Motor neuron (in vitro differentiated cells): ENCODE measurements at places on chromosomes 12 and 14.

GRCh38 chr12:11739980-11740577, 90.6 kb downstream of the ETV6 start:
- no peak for ATAC-seq

DNA sequence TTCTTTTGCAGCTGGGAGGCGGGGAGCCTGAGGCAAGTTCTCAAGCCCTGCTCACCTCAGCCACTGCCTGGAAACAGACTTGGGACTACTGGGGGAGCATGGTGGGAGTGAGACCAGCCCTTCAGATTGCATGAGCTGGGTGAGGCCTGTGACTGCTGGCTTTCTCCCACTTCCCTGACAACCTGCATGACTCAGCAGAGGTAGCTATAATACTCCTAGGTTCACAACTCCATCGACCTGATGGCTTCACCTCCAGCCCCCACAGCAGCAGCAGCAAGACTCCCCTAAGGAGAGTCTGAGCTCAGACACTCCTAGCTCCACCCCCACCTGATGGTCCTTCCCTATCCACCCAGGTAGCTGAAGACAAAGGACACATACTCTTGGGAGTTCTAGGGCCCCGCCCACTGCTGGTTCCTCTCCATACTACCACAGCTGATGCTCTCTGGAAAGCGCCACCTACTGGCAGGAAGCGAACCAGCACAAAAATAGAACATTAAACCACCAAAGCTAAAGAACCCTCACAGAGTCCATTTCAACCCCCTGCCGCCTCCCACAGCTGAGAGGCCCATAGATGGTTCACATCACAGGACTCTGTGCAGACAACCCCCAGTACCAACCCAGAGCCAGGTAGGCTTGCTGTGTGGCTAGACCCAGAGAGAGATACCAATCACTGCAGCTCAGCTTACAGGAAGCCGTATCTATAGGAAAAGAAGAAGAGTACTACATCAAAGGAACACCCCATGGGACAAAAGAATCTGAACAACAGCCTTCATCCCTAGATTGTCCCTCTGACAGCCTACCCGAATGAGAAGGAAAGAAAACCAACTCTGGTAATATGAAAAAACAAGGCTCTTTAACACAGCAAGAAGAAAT, 68.7 kb downstream of the RPAP3 start:
- peak; percentile 49 for ATAC-seq

GRCh38 chr12:127726671-127727315, 540.2 kb upstream of the TMEM132C start:
- ATAC-seq, result peak; percentile 99

- no peak for ATAC-seq
Measured at GRCh38 chr14:99655521-99655920, 10.6 kb downstream of the HHIPL1 start.

DNA sequence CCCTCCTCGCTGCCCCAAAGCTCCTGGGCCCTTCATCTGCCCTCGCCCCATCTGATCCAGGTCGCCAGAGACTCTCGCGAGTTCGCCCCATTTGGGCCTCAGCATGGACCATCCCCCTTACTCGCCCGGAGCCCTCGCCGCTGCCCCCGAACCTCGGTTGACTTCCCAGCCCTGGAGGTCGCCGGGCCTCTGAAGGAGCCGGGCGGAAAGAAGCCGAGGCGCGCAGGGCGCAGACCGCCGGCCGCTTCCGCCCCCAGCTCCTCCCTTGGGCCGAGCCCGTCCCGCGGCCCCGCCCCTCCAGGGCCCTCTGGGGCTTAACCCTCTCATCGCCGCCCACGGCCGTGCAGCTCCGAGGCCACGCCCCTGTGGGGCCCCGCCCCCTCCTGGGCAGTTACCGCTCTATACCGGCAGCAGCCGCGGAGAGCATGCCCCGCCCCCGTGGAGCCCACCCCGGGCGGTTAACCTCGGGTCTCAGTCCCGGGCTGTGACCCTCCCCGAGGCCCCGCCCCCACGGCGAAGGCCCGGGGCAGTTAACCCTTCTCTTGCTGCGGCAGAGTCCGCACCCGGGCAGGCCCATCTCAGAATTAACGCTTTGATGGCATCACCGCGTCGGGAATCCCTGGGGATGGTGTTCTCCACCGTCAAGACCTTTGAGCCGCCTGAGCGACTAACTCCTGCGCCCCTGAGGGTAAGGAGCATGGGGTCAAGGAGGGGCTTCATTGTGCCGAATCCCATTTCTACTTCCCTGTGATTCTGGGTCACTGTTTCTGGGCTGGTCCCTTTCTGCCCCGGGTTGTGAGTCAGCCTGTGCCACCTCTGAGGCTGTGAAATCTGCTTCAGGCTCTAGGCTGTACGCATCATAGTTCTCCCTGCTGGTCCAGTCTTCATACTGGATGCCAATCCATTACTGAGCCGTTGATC, at the start of gene SPSB2:
TSS of gene SPSB2 (minus strand) at position 210 of the 921 bp plus-strand sequence. CDS start 402 bp downstream, outside the sequence.
- peak; percentile 67 for ATAC-seq

- ATAC-seq, result no peak
Measured at GRCh38 chr12:128829861-128830504, 6.2 kb upstream of the SLC15A4 start.

GRCh38 chr12:3828888-3829287, 44.3 kb downstream of the PARP11 start:
- ATAC-seq, result no peak

GRCh38 chr12:113194971-113195391, 9.5 kb downstream of the RITA1 start:
- ATAC-seq, result no peak

- no peak for ATAC-seq
Measured at GRCh38 chr12:55716582-55716957, 724 bp downstream of the BLOC1S1 start.

- no peak for ATAC-seq
Measured at GRCh38 chr14:65506801-65507200, 94.3 kb downstream of the FUT8 start.

GRCh38 chr12:85714425-85714824, 121.8 kb downstream of the RASSF9 start:
- no peak for ATAC-seq

DNA sequence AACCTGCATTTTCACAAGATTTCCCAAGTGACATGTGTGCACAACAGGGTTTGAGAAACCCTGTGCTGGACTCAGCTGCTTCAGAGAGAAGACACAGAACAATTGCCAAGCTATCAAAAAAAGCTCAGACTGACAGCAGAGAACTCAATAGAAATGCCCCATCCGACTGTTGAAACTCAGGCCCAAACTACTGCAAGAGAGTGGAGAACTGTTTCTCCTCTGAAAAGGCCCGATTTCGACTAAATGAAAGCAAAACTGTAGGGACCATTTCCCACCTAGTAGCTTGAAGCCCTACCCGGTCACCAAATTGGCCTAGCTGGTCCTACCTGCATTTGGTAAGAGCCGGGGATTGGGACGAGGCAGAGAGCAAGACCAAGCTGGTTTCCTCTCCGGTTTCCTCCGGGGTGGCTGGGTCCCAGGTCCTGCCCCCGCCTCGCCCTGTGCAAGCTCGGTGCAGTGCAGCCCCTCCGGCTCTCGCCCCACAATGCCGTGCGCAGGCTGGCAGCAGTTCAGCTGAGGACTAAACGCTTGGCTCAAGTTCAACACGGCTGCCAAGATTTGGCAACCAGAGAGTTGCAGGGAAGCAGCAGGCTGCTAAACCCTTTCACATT, 1180.6 kb downstream of the VRK1 start:
- no peak for ATAC-seq

GRCh38 chr12:93741659-93742109, 64.5 kb downstream of the CRADD start:
- ATAC-seq, result peak; percentile 74

DNA sequence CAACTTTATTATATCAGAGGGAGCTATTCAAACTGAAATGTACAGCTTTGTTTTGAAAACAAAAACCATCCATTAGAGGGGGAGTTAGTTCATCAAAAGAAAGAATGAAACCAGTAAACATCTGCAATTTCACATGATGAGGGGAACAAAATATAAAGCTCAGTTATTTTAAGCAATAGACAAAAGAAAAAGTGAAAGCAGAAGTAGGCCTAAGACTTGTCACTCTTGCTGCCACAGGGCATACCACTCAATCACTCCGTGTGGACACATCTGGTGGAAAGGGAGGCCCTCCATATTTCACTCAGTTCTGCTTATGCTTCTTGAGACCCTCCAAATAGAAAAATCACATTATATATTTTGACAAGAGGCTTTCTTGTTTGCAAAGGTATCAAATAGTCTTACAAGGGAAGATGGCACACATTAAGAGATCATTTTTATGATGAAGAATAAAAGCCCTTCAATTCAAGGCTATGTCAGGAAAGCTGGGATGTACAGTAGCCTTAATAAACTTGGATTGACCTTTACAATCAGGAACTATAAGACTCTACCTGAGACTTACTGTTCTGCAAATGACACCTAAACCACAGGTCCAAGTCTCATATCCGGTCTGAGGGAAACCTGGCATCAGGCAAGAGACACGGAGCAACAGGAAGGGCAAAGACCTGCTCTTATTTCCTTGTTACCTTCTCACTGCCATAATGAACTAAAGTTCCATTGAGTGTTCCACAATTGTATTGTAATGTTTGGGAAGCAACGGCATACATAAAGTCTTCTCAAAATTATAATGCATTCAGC, 222.5 kb upstream of the GRIP1 start:
- ATAC-seq, result no peak

- peak; percentile 99 for ATAC-seq
Measured at GRCh38 chr14:103281496-103282231, 52.4 kb upstream of the EIF5 start.

- no peak for ATAC-seq
Measured at GRCh38 chr12:53443955-53444354, 2.4 kb downstream of the PRR13 start.

- ATAC-seq, result no peak
Measured at GRCh38 chr14:57987596-57988300, 121.9 kb upstream of the SLC35F4 start.

DNA sequence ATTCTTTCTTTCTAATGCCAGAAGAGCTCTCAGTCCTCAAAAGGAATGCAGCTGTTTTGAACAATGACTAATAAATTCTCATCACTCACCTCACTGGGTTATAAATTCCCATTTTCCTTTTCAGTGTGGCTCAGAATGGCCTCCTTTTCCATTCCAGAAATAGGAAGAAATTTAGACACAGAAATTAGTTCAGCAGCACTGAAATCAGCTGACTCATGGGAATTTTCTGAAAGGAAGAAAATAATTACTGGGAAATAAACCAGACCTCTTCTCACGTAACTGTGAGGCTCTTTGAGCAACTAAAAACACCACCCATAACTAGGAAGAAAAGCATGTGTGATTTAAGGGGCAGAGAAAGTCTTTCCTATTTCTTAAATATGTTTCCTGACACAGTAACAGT, 23.8 kb downstream of the CD163 start:
- ATAC-seq, result no peak

GRCh38 chr14:83779266-83779665, 1750.7 kb upstream of the FLRT2 start:
- ATAC-seq, result no peak

GRCh38 chr14:99063620-99064225, 208.3 kb downstream of the BCL11B start:
- ATAC-seq, result no peak

- peak; percentile 63 for ATAC-seq
Measured at GRCh38 chr12:2891240-2892053, 756 bp downstream of the TULP3 start.

GRCh38 chr12:106871477-106871876, 84.2 kb upstream of the TMEM263 start:
- ATAC-seq, result no peak

- ATAC-seq, result no peak
Measured at GRCh38 chr12:77308056-77308455, 242.7 kb upstream of the E2F7 start.

GRCh38 chr12:15001733-15002382, 29.0 kb downstream of the PDE6H start:
- peak; percentile 70 for ATAC-seq

GRCh38 chr12:116916122-116916521, 5.4 kb downstream of the FBXW8 start:
- ATAC-seq, result no peak

DNA sequence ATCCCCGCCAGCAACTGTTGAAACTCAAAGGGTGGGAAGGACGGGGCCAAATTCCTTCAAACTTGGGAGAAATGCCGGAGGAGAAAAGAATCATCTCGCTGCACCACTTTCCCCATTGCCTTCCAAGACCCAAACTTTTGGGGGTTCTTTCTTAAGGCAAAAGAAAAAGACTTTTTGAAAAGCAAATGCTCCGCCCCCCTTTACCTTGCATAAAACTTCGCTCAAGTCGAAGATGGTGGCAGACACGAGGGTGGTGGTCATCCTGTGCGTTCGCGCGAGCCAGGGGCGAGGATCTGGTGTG, 239 bp downstream of the ZFP36L1 start:
- ATAC-seq, result no peak

- ATAC-seq, result peak; percentile 53
Measured at GRCh38 chr14:81366214-81366613, 33.9 kb downstream of the STON2 start.

GRCh38 chr12:97160277-97160676, 253.2 kb downstream of the NEDD1 start:
- ATAC-seq, result peak; percentile 8

- no peak for ATAC-seq
Measured at GRCh38 chr12:109988903-109989302, 7.3 kb downstream of the GIT2 start.

- no peak for ATAC-seq
Measured at GRCh38 chr14:84433961-84434360, 1096.0 kb upstream of the FLRT2 start.

GRCh38 chr12:91222746-91223145, 40.1 kb upstream of the DCN start:
- ATAC-seq, result no peak

GRCh38 chr12:112705037-112705632, 86.4 kb upstream of the RPH3A start:
- no peak for ATAC-seq

DNA sequence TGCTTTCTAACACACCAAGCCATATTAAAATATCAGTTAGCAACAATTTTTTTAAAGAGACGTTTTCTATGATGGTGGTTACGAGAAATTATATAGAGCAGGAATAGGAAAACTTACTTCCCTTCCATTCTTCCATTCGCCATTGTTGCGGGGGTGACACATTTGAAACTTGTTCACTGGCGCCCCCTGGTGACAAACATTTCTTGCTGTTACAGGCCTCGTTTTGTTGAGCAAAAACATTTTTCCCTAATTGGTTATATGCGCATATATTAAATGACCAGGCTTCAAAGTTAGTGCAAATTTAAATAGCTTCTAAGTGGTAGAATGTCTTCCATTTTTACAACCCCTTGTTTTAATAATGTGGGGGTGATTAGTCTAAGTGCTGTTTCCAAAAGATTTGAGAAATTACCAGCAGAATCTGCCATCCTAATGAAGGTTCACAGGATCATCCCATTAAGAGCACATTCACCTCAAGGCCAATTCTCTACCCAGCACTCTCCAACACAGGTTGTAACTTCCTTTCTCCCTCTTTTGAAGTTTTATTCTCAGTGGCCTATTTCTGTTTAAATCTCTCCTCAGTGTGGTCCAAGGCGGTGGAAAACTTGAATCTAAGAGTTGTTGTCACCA, 1124.7 kb downstream of the FLRT2 start:
- no peak for ATAC-seq

DNA sequence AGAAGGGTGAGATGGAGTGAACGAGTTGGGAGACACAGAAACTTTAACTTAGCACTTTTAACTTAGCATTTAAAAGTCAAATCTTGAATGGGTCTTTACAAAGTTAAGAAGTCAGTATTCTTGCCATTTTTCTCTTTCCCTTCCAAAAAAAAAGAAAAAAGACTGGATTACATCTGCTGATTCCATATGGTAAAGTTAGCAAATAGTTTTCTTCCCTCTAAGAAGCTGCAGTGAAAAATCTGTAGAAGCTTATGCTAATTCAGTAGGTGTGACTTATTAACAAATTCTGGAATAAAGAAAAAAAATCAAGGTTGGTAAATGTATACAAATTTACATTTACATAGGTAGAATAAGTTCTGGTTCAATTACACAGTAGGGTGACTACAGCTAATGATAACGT, 50.9 kb downstream of the COCH start:
- ATAC-seq, result no peak

- ATAC-seq, result no peak
Measured at GRCh38 chr12:53211476-53212381, 4.7 kb upstream of the ITGB7 start.
